ENCODE measurements at places on chromosomes 1 and 21.

- peaks cover 9% of the 10 kb centered on the region for H3K4me1 ChIP-seq
- H3K27me3 ChIP-seq, result no peaks in the 10 kb centered on the region
- H3K4me3 ChIP-seq, result no peak overlapping the region
- DNase-seq, result no peak
- H3K36me3 ChIP-seq, result 0 out of 2 replicates have a peak, but pooled peaks cover 3% of the 10 kb centered on the region
Observed at GRCh38 chr1:8226747-8227146, 91.2 kb upstream of the SLC45A1 start.

- H3K4me3 ChIP-seq, result peak overlapping the region; percentile 88
- peaks cover 33% of the 10 kb centered on the region for H3K36me3 ChIP-seq
- peak; percentile 83 for DNase-seq
- peaks cover 10% of the 10 kb centered on the region for H3K4me1 ChIP-seq
Observed at GRCh38 chr21:26842974-26843932, 2.0 kb downstream of the ADAMTS1 start.

DNA sequence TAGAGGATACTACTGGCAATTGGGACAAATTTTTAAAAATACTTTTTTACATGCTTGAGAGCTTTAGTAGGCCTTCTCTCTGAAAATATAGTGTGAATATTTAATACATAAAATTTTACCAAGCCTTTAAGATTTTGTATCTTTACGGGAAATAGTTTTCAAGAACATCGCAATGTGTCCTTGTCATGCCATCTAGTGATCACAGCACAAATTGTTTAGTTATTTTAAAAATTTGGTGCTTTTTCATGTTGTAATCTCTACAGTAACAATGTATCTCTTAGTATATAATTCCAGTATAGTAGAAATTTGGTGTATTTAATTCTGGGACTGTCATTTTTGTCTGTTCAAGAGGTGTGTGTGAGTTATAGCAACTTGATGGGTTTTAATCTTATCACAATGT is 6.7 kb downstream of the CDC7 start:
- peaks cover 18% of the 10 kb centered on the region for H3K4me1 ChIP-seq
- no peak overlapping the region for H3K4me3 ChIP-seq
- no peak overlapping the region for H3K27ac ChIP-seq
- DNase-seq, result no peak
- no peaks in the 10 kb centered on the region for H3K27me3 ChIP-seq

- H3K4me3 ChIP-seq, result no peak overlapping the region
- H3K36me3 ChIP-seq, result no peaks in the 10 kb centered on the region
- peak; percentile 37 for DNase-seq
- peaks cover 13% of the 10 kb centered on the region for H3K4me1 ChIP-seq
- no peak overlapping the region for H3K27ac ChIP-seq
Observed at GRCh38 chr1:177755851-177756560, 213.9 kb downstream of the SEC16B start.

DNA sequence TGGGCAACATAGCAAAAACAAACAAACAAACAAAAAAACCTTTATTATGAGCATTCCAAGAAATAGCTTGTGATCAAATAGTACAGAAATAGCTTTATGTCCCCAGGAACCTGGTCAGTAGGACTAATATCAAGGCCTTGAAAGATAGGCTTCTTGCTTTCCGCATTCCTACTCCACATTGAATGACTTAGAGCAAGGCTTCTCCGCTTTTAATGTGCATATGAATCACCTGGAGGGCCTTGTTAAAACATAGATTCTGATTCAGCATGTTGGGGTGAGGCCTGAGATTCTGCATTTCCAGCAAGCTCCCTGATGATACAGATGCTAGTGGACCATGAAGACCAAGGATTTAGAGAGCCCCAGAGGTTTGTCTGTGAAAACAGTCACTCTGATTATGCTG is 17.4 kb downstream of the PLEKHA6 start:
- 0 out of 2 replicates have a peak overlapping the region, but pooled peaks have one; percentile 9 for H3K4me3 ChIP-seq
- peaks cover 46% of the 10 kb centered on the region for H3K4me1 ChIP-seq
- DNase-seq, result peak; percentile 55
- H3K27ac ChIP-seq, result no peak overlapping the region
- H3K27me3 ChIP-seq, result no peaks in the 10 kb centered on the region

GRCh38 chr21:33015756-33016155 is 10.0 kb upstream of the OLIG2 start:
- peaks cover 8% of the 10 kb centered on the region for H3K4me1 ChIP-seq
- no peaks in the 10 kb centered on the region for H3K36me3 ChIP-seq

DNA sequence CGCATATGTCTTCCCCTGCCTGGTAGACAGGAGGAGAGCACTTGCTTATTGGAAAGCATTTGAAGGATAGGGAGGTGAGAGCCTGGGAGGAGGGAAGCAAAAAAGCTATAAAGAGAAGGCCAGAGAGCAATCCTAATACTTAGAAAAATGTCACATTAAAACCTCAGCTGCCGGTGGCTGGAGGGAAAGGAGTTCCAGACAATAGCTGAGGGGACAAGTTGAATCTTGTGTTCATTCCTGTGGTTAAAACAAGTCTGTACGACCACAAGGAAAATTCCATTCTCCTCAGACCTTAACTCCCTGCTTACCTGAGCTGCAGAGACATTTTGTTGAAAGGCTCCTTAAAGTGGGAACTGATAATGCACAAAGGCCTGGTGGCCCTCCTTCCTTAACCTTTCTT is 218.8 kb upstream of the CAMK1G start:
- no peak overlapping the region for H3K27ac ChIP-seq
- no peaks in the 10 kb centered on the region for H3K27me3 ChIP-seq
- no peak for DNase-seq
- peaks cover 22% of the 10 kb centered on the region for H3K4me1 ChIP-seq
- H3K36me3 ChIP-seq, result no peaks in the 10 kb centered on the region
- H3K4me3 ChIP-seq, result no peak overlapping the region

DNA sequence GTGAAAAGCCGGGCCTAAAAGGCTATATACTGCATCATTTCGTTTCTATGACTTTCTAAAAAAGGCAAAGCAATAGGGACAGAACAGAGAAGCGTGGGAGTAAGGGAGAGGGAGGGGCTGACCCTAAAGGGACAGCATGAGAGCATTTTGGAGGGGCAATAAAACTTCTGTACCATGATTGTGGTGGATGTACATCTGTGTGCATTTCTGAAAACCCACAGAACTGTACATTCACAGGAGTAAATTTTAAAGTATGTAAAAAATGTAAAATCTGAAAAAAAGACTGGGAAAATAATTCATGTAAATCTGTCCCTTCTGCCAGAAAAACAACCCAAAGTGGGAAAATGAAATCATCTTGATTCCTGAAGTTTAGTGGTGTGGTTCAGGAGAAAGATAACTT is 235.4 kb downstream of the CENPF start:
- no peak for DNase-seq
- no peaks in the 10 kb centered on the region for H3K27me3 ChIP-seq
- no peak overlapping the region for H3K27ac ChIP-seq
- no peaks in the 10 kb centered on the region for H3K36me3 ChIP-seq
- no peaks in the 10 kb centered on the region for H3K4me1 ChIP-seq
- no peak overlapping the region for H3K4me3 ChIP-seq

- no peak overlapping the region for H3K4me3 ChIP-seq
- no peak for DNase-seq
- H3K27me3 ChIP-seq, result no peaks in the 10 kb centered on the region
- no peaks in the 10 kb centered on the region for H3K4me1 ChIP-seq
- H3K27ac ChIP-seq, result no peak overlapping the region
Observed at GRCh38 chr1:31605908-31606427, 11.5 kb upstream of the HCRTR1 start.

GRCh38 chr1:213123536-213123935 is 72.5 kb downstream of the RPS6KC1 start:
- DNase-seq, result no peak
- H3K36me3 ChIP-seq, result no peaks in the 10 kb centered on the region
- H3K27me3 ChIP-seq, result no peaks in the 10 kb centered on the region
- no peaks in the 10 kb centered on the region for H3K4me1 ChIP-seq

GRCh38 chr1:177338376-177338775 is 167.6 kb downstream of the BRINP2 start:
- H3K4me1 ChIP-seq, result no peaks in the 10 kb centered on the region
- DNase-seq, result no peak
- no peak overlapping the region for H3K27ac ChIP-seq
- no peaks in the 10 kb centered on the region for H3K27me3 ChIP-seq
- H3K4me3 ChIP-seq, result no peak overlapping the region

DNA sequence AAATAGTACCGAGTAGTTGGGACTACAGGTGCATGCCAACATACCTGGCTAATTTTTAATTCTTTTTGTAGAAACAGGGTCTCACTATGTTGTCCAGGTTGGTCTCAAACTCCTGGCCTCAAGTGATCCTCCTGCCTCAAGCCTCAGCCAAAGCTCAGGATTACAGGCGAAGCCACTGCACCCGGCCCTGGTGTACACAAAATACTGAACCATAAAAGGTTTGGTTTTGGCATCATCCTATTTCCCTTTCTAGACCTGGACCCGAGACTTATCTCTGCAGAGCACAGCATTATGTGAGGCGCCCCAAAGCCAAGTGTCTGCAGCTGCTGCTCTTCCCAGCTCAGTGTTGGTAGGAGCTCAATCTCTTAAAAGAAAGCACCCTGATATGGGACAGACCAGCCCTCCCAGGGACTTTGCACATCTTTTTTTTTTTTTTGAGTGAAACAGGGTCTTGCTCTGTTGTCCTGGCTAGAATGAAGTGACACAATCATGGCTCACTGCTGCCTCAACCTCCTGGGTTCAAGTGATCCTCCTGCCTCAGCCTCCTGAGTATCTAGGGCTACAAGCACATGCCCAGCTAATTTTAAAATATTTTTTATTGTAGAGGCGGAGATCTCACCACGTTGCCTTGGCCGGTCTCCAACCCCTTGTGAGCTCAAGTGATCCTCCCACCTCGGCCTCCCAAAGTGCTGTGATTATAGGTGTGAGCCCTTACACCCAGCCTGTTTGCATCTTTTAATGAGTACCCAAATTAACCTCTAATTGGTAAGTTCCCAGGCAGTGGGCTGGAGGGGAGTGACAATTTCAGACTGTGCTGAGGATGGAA is 20.4 kb downstream of the TEX35 start:
- H3K4me3 ChIP-seq, result no peak overlapping the region
- no peak for DNase-seq
- no peaks in the 10 kb centered on the region for H3K27me3 ChIP-seq
- no peaks in the 10 kb centered on the region for H3K36me3 ChIP-seq
- no peaks in the 10 kb centered on the region for H3K4me1 ChIP-seq

DNA sequence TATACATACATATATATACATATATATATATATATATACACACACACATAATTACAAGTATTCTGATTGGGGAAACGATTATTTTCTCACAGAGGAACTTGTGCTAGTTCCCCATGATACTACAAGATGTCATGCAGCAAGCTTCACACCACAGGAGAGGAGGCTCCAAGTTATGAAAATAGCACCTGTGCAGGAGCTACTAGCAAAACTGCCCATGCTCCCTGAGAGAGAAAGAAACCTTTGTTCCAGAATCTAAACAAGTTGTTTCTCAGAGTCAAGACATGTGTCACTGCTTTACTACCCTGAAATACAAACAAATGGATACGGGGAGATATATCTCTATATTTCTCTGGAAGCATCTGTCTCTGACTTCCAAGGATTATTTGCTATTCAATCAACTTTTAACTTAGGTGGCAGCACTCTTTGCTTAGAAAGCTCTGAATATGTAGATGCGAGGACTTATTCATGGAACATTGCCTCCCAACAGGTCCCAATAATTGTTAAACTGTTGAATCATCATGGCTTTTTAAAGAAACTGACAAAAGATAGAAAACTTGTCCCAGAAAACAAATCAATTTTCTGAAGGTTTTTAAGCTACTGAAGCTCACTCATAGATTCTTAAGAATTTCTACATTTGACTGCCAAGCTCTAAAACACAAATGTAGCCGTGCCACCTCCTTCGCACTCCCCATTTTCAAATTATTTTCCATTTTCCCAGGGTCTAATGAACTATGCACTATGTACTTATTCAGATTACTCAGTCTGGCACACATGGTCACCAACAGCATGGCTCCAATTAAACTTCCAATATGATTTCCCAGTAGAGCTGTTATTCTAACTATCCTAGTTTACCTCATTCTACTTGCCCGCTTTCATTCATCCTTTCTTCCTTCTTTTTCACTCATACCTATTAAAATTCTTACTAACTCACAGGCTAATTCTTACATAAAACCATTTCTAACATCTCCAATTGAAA is 929.1 kb downstream of the LTN1 start:
- peaks cover 6% of the 10 kb centered on the region for H3K4me1 ChIP-seq
- H3K4me3 ChIP-seq, result no peak overlapping the region
- H3K36me3 ChIP-seq, result no peaks in the 10 kb centered on the region
- no peak for DNase-seq

GRCh38 chr1:54849219-54850068 is 37.6 kb downstream of the DHCR24 start:
- peaks cover 53% of the 10 kb centered on the region for H3K36me3 ChIP-seq
- H3K4me1 ChIP-seq, result no peaks in the 10 kb centered on the region
- DNase-seq, result no peak

DNA sequence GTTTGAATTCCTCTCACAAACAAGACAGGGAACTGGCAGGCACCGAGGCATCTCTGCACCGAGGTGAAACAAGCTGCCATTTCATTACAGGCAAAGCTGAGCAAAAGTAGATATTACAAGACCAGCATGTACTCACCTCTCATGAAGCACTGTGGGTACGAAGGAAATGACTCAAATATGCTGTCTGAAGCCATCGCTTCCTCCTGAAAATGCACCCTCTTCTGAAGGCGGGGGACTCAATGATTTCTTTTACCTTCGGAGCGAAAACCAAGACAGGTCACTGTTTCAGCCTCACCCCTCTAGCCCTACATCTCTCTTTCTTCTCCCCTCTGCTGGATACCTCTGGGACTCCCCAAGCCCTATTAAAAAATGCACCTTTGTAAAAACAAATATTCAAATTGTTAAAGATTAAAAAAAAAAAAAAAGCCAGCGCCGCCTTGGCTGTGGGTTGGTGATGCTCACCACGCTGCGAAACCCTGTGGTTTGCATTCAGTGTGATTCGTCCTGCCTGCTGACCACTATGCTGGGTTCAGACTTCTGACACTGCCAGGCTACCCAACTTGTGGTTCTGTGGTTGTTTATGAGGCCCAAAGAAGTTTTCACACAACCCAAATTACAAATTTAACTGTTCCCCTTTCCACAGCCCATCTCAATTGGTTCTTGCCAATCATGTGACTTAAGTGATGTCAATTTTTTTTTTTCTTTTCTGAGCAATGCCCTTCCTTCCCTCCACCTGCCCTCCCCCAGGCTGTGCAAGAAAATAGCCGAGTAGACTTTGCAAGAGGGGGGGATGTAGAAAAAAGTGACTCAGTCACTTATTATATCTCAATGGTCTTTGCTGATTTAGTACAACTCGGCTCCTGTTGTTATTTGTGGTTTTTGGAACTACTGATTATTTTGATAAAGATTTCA is at the start of gene RUNX1:
Gene RUNX1 (minus strand): TSS at position 597 of the 912 bp plus-strand sequence.
- no peak within 1 kb of the TSS for H3K27ac ChIP-seq
- peaks cover 3% of the 10 kb centered on the region for H3K4me1 ChIP-seq
- no peaks in the 10 kb centered on the region for H3K27me3 ChIP-seq
- no peak within 1 kb of the TSS for H3K4me3 ChIP-seq
- DNase-seq, result no peak

DNA sequence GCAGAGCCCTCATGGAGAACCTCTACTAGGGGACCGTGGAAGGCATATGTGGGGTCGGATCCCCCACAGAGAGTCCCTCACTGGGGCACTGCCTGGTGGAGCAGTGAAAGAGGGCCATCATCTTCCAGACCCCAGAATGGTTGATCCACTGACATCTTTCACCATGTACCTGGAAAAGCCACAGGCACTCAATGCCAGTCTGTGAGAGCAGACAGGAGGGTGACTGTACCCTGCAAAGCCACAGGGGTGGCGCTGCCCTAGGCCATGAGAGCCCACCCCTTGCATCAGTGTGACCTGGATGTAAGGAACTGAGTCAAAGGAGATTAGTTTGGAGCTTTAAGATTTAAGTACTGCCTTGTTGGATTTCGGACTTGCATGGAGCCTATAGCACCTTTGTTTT is 1276.7 kb upstream of the PRMT6 start:
- no peak for DNase-seq
- H3K27ac ChIP-seq, result no peak overlapping the region
- H3K4me1 ChIP-seq, result no peaks in the 10 kb centered on the region
- H3K36me3 ChIP-seq, result no peaks in the 10 kb centered on the region

Measured in GM23338 (cell line).